Colonic mucosa (tissue), 4 donors: ENCODE measurements at places on chromosomes 7 and 10. TPM values are rescaled to one million over a fixed set of nuclear protein-coding genes. Genes with fewer than 3 reads are reported as not detected.

The PNLIP gene
- 5.0 TPM for total RNA-seq

The TSPAN33 gene
- 9.7 TPM for total RNA-seq

DNA sequence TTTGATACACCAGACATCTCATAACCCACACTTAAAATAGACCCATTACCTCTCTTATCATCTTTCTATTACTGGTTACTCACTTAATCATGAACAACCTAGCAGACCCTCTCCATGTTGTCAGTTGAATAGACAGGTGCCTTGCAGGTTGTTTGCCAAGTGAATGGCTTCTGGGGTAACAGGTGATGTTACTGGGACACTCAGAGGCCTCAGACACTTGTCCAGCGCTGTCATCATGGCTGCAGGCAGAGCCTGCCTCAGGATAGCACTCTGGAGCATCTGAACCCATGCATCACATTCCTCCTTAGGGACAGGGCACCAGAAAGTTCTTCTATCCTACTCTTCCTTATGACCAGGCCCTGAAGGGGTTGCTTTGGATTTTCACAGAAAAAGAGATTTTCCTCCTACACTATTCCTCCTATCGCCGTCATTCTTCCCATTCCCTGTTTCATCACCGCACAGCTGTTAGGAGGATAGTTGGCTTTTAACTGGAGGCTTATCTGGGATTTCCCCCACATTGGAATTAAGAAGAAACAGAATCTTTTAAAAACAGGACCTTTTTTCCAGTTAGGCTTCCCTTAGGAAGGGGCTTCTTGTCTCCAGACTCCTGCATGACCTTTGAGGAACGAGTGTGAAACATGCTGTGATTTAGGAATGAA is 182.1 kb downstream of the VTI1A start:
- DNase-seq, result no peak

- DNase-seq, result no peak
These were observed 188.0 kb downstream of the FRMD4A start for GRCh38 chr10:14142606-14143250.

- DNase-seq, result no peak
These were observed 106.1 kb downstream of the C10orf90 start for GRCh38 chr10:126564326-126564888.
